Right hindlimb (tissue), 1 donor: ENCODE measurements at places on chromosomes 7 and 10.

GRCh38 chr10:121240011-121240410 lies 358.2 kb downstream of the FGFR2 start:
- no peak for DNase-seq

DNA sequence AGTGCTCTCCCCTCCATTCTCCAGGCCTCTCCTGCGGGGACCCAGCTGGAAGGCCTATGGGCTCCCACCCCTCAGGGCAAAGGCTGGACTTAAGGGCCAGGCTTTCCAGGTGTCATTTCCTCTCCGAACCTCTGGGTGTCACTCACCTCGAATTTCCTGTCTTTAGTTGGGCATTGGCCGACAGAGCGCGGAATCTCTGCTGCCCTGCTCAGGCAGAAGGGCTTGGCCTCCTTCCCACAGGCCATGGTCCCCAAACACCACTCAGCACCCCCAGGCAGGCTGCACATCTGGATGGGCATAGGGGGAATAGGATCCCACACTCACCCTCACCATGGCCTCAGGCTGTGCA lies 212.9 kb downstream of the CCSER2 start:
- no peak for DNase-seq

GRCh38 chr7:30445770-30446169 lies 32.8 kb downstream of the NOD1 start:
- no peak for DNase-seq

- DNase-seq, result no peak
These were observed 997 bp upstream of the ZNF138 start for GRCh38 chr7:64793106-64793755.

DNA sequence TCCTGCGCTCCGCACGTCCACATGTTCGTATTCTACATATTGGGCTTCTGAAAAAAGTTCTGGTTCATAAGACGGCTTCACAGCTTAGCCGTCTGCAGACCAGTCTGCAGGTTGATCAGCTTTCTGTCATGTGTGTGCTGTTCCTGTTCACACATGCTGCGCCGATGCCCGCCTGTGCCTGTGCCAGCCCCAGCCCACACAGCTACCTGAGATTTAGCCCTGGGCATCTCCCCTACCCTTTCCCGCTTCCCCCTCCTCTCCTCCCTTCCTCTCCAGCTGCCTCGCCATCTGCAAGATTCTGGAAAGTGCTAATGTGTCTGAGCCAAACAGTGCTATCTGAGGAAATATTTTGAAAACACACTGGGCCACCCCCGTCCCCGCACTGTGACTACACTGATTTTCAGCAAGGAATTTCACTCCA lies 7.1 kb downstream of the CHST3 start:
- DNase-seq, result no peak

DNA sequence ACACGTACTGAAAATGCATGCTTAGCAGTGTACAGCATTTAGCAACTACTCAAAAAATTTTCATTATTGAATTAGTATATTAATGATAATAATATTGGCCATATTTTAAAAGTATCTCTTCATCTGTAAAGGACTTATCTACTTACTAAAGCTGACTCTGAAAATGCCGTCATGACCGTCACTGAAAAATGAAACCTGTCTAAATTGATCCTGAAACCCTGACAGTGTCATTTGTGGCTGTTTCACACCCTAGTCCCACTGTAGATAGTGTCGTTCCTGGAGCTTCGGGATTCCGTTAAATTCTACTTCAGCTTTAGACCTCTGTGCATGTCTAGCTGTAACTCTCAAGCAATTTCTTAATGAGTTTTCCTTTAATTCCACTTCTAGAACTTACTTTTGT lies 35.8 kb upstream of the EZH2 start:
- DNase-seq, result no peak

DNA sequence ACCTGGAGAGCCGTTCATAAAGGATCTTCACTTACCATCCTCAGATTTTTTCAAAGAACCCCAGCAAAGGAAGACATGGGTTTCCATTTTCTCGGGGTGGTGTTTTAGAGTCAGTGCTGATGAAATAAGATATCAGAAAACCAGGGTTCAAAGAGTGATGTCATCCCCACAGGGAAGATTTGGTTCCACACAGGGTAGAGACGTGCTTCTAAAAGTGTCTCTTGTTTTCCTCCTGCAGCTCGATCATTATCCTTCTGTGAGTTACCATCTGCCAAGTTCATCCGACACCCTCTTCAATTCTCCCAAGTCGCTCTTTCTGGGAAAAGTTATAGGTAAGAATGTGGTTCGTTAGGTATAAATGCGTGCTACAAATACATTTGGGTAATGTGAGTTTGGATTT lies 323.8 kb upstream of the C7orf33 start:
- DNase-seq, result no peak
